ENCODE measurements at places on chromosomes 5 and 9.
A peak's percentile ranks its signal among the peaks of the same experiment; 100 is the strongest.

DNA sequence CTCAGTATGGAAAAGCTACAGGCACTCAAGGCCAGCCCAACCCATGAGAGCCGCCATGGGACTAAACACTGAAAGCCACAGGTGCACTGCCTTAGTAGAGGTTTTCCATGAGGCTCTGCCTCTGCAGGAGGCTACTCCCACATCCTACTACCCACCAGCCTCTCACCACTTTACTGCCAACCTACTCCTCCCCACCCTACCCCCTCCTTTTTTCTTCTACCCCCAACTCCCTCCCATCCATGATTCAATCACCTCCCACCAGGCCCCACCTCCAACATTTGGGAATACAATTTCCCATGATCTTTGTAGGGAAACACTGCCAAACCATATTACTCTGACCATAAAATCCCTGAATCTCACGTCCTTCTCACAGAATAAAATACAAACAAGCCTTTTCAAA, 101.6 kb upstream of the CTSV start:
- DNase-seq: no peak

GRCh38 chr9:90442723-90443122, 199.9 kb downstream of the DIRAS2 start:
- no peak for DNase-seq

DNA sequence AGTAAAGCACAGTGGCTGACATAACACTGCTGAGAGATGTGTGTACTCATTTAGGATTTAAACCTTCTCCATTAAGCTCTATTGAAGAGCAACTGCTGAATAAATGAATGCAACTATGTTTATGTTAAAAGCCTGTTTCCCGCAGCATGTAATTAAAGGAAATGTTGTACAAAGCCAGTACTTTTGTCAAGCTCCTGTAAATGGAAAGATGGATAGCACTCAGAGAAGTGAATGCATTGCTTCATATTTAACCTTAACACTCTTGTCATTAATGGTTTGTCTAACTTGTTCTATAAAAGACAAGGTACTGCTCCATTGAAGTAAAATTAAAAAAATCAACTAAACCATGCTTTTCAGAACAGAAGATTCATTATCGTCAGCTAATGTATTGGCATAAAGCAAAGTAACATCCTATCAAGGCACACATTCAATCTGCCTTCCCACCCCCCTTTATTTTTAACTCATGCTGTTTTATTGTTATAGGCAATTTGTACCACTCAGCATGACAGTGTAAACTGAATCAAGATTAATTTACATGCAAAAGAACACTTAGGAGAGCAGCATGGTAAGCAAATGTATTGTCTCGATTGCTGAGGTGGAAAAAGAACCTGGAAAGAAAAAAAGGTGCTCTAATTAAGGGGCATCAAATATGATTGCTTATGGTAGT, 240.9 kb upstream of the TBCA start:
- DNase-seq: peak; percentile 78

- no peak for DNase-seq
These were observed 299.4 kb downstream of the PARP8 start for GRCh38 chr5:50965654-50966375.

DNA sequence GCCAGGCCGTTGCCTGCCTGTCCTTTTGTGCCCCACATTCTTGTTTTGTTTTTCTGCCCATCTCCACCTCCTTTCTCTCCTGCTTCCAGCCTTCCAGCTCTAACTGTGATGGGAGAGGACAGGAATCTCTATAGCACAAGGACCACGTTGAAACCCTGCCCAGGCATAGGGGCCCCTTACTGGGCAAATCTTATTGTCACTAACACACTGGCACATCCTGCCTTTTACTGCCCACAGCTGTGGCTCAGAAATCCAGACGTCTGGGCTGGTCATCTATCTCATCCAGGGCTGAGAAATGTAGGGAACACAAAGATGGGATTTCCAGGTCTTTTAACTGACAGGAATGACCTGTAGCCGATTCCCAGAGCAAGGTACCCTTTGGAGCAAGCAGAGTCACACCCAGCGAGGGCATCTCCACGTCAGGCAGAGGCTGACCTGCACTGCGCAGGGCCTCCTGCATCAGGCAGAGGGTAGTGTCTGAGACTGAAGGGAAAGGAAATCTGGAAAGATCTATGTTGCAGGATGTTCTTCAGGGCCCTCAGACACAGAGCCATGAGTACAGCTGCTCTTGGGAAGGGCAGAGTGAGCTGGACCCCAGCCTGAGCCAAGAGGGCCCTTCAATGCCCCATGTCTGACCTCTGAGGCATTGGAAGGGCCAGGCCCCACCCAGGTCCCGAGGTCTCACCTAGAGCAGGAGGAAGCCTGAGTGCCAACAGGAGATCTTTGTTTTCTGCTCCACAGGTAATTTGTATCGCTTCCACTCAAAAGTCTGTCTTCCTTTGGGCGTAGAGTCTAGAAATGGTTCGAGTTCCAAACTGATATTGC, 278.8 kb downstream of the FSTL4 start:
- no peak for DNase-seq

GRCh38 chr9:4117835-4118610, 181.8 kb downstream of the GLIS3 start:
- no peak for DNase-seq

DNA sequence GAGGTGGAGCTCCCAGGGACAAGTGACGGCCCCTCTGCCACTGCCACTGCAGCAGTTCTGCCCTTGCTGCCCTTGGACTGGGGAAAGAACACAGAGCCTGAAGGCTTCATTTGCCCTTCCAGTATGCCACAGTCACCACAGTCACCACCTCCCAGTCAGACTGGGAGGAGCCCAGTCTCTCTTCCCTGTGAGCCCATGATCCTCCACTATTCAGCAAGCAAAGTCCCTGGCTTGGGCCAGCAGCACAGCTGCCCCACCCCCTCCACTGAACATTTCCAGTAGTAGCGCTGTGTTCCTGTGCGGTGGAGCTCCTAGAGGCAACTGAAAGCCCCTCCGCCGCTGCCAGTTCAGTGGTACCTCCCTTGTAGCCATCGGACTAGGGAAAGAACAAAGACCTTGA, 329.4 kb downstream of the MAN2A1 start:
- no peak for DNase-seq

DNA sequence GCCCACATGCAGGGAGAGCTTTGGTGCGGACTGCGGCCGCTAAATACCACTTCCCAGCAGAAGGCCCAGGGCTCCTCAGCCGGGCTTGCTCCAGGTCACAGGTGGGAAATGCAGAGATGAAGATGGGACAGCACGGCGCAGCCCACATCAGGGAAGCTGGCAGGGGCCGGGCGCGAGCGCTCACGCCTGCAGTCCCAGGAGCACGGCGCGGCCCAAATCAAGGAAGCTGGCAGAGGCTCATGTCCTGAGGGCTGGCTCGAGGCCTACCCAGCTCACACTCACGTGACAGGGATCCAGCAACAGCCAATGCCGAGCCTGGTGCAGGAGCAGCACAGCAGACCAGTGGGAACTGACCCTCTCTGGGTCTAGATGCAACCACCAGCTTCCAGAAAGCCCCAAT, 16.3 kb downstream of the LPCAT1 start:
- DNase-seq: no peak

GRCh38 chr5:389197-389821, 53.7 kb upstream of the EXOC3 start:
- no peak for DNase-seq

DNA sequence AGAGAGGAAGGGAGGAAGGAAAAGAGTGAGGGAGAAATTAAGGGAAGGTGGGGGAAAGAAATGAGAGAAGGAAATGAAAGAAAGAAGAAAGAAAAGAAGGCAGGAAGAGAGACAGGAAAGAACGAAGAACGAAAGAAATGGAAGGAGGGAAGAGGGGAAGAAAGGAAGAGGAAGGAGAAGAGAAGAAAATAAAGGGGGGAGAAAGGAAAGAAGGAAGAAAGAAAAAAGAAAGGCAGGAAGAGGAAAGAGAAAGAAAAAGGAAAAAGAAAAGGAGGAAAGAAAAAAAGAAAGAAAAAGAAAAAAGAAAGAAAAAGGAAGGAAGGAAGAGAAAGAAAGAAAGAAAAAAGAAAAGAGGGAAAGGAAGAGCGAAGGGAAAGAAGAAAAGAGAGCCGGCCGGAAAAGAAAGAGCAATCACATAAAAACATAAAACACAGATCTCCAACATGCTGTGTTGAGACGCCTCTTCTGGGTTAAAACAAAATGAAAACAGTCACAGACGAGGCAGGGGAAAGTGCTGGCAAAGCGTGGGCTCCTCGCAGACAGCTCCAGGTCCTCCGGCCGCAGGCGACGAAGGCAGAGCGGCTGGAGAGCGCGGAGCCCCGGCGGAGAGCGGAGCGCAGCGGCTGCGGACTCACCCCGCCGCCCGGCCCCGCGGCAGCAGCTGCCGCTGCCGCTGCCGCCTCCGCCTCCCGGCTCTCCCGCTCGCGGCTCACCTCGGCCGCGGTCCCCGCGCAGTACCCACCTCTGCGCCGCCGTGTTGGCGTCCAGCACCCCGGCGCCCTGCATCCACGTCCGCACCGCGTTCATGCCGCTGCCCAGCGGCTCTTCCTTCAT, 896 bp downstream of the EBF1 start:
- no peak for DNase-seq

DNA sequence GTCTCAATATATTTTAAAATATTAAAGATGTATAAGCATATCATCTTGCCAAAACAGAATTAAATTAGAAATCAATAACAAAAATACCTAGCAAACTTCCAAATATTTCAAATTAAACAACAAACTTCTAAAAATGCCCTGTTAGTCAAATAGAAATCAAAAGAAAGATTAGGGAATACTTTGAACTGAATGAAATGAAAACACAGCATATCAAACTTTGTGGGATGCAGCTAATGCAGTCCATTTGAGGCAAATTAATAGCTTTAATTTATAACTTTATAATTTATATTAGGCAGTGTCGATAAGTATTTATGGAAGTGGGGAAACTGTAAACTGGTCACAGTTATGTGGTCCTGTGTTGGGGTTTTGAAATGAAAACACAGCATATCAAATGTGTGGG, 17.1 kb downstream of the SLC6A3 start:
- DNase-seq: no peak

- DNase-seq: no peak
These were observed 356.3 kb downstream of the CSNK1G3 start for GRCh38 chr5:123868267-123868666.

- no peak for DNase-seq
These were observed 31.1 kb downstream of the MLLT3 start for GRCh38 chr9:20591223-20591622.

- DNase-seq: no peak
These were observed 187.6 kb upstream of the S1PR3 start for GRCh38 chr9:88803546-88804253.

DNA sequence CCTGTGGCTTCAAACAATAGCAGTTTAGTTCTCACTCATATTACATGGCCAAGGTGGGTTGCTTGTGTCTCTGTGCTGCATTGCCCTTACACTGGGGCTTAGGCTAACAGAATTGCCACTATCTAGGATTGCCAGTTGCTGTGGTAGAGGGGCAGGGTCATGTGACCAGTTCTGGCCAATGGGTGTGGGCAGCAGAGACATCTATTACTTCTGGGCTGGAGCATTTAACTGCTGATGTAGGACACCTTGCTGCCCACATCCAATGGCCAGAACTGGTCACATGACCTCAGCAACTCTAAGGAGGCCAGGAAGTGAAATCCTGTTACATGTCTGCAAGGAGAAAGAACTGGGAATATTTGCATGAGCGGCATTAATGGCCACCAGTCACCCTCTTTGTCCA, 199.3 kb downstream of the C9orf152 start:
- DNase-seq: no peak
